ENCODE measurements at places on chromosomes 6 and 20.
A peak's percentile ranks its signal among the peaks of the same experiment; 100 is the strongest.

DNA sequence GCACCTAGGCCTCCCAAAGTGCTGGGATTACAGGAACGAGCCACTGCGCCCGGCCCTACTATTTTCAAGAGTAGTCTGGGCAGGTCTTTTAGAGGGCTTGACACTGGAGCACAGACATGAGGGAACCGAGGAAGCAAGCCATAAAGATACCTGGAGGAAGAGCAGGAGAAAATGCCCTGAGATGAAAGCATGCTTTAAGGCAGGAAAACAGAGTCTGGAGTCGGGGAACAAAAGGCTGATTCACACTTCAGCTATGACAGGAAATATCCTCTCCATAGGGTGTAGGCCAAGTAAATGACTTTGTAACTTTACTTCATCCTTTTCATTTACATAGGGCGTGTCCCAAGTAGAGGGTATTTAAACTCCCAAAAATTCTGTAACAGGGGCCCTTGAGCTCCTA lies 4.3 kb upstream of the SERINC3 start:
- no peak for DNase-seq

DNA sequence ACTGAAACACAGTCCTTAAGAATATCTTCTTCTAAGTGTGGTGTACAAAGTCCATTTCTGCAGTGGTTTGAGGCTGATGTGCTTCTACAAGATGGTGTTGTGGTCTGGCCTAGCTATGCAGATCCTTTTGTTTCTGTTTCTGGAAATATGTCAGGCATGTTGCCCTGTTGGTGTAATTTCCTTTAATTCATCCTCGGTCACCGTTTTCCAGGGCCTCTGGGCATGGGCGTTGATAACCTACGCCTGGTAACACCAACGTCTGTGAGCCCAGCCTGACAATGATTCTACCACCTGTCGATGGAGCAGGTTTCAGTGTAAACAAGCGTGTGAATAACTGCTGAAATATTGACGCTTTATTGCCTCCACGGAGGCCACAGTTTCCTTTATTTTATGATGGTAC lies 33.3 kb upstream of the AFDN start:
- DNase-seq = no peak

- peak; percentile 40 for DNase-seq
Measured at GRCh38 chr6:10276106-10276505, 138.8 kb downstream of the TFAP2A start.

GRCh38 chr6:2763876-2764540 lies 1.2 kb upstream of the WRNIP1 start:
- DNase-seq = no peak

DNA sequence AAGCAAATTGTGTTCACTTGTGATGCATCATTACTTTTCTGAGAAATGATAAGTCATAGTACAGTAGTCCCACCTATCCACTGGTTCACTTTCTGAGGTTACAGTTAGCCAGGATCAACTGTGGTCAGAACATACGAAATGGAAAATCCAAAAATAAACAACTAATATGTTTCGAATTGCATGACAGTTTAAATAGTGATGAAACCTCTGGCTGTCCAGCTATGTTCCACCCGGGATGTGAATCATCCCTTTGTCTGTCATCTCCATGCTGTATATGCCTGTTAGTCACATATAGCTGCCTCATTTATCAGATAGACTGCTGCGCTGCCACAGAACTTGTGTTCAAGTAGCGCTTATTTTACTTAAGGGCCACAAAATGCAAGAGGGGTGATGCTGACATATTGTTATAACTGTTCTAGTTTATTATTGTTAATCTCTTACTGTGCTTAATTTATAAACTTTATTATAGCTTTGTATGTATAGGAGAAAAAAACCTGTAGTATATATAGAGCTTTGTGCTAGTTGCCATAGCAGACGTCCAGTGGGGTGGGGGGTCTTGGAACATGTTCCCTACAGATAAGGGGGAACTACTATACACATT lies 29.2 kb downstream of the AFDN start:
- DNase-seq = peak; percentile 92

GRCh38 chr6:21001736-21002135 lies 467.5 kb downstream of the CDKAL1 start:
- no peak for DNase-seq
